ENCODE measurements at places on chromosomes 3 and 15.

DNA sequence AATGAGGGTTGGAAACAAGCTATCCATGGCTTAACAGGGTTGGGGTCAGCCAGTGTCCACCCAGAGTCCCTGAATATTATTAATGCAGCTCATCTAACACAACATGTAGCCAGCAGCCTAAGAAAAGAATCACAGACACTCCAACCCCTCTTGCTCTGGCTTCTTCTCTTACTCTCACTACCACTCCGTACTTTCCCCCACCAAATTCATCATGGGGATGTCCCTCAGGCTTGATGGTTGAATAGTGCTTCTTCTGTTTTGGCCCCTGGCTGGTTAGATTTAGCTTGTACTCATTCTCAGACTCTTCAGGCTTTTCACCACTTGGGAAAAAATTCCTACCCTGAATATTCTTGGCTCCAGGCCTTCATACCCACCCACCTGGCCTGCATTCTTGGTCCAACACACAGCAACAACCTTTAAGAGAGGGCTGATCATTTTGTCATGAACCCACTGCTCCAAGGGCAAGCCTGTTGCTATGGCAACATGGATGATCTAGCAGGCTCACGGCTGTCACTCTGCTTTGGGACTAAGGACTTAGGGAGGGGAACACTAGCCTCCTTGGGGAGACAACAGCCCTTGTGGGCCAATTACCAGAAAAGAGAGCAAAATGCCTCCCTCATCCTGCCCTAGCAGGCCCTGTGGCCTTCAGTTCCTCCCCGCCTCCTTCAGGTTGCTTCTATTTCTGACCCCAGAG is 9.4 kb upstream of the MED12L start:
- DNase-seq = no peak

DNA sequence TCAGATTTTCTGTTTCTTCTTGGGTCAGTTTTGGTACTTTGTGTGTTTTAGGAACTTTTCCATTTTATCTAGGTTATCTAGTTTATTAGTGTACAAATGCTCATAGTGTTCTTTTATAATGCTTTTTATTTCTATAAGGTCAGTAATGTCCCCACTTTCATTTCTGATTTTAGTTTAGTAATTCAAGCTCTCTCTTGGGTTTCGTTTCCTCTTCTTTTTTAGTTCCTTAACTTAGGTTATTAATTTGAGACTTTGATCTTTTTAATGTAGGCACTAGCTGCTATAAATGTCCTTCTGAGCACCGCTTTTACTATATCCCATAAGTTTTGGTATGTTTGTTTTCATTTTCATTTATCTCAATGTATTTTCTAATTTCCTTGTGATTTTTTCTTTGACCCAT is 27.0 kb upstream of the CD200R1L start:
- no peak for DNase-seq

DNA sequence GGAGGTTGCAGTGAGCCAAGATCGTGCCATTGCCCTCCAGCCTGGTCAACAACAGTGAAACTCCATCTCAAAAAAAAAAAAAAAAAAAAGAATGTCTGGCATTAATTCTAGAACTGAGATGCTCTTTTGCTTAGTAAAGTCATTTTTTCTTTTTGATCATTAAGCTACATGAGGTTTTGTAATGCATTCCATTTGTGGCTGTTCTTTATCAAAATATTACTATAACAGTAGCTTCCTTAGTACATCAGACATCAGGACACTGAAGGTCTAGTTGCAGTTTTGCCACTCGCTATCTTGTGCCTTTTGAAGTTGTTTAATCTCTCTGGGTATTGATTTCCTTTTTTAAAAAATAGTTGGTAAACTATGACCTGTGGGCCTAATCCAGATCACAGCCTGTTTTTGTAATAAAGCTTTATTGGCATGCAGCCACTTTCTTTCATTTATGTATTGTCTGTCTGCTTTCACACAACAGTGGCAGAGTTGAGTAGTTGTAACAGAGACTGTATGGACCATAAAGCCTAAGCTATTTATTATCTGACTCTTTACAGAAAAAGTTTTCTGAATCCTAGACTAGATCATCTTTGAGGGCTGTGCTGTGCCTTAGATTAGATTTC is 76.6 kb downstream of the SLC25A26 start:
- DNase-seq = no peak

DNA sequence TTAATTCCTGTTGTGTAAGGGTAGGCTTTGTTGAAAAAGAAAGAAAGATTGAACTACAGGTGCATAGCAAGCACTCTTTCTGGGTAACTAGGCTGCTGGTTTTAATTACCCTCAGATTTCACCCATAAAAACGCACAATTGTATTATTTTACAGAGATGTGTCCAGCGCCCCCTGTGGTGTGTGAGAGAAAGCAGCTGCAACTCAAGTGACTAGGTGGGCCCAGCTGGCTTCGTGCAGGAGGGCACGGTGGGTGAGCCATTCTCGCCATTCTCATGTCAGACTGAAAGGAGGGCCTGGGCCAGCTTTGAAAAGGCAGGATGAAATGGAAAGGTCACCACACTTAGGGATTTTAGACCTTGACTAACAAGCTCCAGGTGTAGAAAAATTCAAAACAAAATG is 122.6 kb downstream of the LRIG1 start:
- no peak for DNase-seq

DNA sequence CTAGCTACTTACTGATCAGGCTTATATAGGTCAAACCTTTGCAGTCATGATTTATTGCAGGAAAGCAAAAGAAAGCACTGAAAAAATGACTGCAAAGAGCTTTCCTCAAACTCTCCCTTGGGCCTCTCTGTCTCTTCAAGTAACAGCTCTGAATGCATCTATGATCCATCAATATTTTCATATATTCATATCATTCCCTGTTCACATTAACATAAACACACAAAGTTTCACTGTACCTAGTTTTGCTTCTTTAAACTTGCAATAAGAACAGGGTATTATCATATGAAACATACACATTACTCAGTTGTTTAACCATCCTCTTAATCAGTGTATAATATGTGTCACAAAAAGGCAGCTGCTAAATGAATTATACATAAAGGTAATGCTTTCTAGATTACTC is 107.9 kb upstream of the ARL6 start:
- DNase-seq = no peak

DNA sequence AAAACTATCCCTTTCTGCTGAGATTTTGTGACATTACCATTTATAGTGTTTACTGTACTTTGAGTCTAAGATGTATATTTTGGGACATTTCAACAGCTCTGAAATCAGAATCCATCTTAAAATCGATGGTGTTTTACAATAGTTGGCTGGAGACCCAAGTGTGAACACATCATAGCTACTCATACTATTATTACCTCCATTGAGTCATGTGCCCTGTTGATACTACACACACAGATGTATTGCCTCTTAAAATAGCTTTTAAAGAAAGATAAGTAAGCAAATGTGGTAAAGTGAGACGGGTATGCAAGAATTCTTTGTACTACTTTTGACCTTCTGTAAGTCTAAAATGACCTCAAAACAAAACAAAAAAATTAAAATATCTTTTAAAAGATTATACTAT is 6.7 kb downstream of the LMOD3 start:
- no peak for DNase-seq

DNA sequence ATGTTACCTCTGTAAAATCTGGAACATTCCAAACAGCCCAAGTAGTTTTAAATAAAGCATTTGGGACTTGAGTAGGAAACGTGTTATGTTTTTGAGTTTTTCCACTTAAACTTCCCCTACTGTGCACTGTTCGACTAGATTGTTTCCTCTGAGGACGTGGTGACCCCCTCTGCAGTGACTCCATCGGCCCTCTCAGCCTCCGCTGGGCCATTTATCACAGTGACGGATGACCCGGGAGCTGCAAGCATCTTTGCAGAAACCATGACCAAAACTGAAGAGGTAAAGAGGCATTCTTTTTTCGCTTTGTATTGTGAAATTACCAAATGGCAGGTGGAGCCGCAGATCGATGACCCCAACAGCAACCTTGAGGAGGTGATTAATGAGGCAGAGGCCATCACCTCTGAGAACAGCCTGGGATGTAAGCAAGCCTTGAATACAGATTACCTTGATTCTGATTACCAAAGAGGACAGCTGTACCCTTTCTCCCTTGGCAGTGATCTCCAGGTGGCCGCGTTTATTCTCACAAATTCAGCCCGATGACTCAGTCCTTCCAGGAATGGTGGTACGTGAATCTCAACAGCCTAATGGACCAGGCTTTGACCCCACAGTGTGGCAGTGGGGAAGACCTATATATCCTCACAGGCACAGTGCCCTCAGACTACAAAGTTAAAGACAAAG is 79.1 kb upstream of the FAN1 start:
- no peak for DNase-seq

DNA sequence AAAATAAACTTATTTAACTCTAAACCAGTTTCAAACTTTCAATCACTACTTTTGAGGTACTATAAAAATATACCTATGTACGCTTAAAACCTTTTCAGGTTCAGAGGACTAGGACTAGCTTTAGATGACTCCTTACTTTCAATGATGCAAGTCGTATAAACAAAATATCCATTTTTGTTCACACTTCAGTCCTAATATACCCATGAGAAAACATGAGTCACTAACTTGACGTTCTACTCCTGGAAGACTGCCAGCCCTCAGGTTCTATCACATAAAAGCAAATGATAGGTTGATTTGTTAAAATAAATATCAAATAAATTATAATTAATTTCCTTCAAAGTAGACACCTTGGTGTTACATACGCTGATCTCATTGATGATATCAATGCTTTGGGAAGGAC is 10.6 kb upstream of the P3H2 start:
- no peak for DNase-seq

GRCh38 chr3:197507081-197507480 is 48.7 kb downstream of the BDH1 start:
- no peak for DNase-seq

GRCh38 chr3:89434621-89435380 is 327.4 kb downstream of the EPHA3 start:
- no peak for DNase-seq

DNA sequence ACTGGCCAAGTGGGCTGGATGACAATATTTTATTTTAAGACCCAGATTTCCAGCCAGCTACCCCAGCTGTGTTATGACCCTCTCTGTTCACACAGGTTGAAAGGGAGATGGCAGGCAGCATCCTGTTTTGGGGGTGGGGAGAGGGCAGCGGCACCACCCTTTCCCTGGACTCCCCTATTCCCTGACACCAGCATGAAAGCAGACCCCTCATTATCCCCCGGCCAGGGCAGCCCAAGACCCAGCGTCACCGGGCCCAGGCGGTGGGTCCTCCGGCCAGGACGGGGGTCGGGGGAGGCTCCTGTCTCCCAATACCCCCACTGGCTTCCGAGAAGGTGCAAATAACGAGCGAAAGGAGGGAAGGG is 127.6 kb upstream of the MEF2A start:
- no peak for DNase-seq

DNA sequence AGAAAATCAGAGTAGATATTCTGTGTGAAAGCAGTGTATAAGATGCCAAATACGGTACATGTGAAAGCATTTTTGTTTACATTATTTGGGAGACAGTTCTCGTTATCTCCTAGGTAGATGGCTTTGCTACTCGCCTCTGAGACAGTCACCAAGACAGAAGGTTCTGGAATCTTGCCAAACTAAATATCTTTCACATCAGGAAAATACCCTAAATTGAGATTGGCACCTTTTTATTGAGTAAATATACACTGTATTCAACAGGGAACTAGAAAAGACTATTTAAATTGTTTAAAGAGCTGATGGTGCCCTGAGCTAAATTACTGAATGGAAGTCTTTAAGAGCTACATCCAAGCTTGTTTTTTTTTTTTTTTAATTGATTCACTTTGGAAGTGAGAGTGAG is 3.4 kb downstream of the FGD5 start:
- no peak for DNase-seq

DNA sequence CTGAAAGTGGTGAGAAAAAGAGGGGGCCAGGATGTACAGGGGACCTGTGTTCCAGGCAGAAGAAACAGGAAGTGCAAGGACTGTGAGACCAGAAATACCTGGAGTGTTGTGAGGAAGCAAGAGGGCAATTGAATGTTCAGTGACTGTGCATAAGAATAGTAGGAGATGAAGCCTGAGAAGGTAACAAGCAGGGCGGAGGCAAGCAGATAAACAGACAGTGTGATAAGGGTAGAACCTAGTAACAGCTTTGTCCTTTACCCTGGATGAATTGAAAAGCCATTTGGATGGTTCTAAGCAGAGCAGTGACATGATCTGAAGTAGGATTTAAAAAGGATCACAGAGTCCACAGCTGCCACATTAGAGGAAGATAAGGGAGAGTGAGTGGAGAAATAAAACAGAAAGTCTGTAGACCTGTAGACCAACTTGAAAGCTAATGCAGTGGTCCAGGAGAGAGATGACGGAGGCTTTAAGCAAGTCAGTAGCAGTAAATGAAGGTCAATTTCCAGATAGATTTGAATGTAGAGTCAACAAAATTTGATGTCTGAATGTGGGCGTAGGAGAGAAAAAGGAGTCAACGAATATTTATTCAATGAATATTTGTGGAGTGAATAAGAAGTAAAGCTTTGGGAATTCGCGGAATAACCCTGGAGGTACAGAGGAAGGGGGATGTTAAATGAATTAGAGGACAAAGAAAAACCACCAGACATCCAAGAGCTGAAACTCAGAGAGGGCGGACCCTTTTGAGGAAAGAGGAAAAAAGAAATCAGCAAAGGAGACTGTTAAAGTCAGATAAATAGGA is 4.2 kb upstream of the PLOD2 start:
- DNase-seq = no peak

- DNase-seq = no peak
Measured at GRCh38 chr15:101004500-101004899, 85.3 kb downstream of the LRRK1 start.

DNA sequence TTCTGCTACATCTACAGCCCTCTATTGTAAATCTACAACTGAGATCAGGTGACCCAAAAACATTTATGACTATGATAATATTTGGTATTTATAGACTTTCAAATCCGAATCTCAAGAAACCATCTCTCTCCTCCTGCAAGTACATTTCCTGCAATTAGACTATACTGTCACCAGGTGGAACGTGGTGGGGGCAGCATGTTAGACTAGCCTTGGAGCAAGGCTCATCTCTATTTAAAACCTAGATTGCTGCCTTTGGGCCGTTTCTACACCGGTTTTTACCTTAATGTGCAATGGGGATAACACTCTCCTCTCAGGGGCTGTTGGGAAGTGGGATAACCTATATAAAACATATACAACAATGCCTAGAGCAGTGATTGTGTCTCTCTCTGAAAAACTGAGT is 3.8 kb upstream of the KATNBL1 start:
- DNase-seq = no peak

GRCh38 chr15:47717036-47717612 is at the start of gene SEMA6D:
TSS of gene SEMA6D (plus strand) at chr15:47717505. CDS start at chr15:47759799, 42,294 bp downstream.
- DNase-seq = peak; percentile 33

DNA sequence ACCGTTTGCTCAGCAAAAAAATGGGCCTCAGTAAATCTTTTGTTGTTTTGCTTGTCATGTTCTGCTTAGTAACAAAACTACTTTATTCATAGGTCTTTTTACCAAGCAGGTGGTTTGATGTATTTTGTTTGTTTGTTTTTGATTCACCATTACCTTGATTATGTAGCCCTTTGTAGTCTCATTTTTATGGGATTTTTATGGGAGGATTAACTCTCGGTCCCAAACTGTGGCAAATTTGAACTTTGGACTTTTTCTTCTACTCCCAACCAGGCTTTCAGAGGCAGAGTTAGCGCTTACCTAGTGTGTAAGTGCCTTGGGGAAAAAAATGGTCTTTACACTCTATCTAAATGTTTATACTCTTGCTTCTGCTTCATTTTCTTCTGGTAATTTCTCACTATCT is 276.7 kb upstream of the POU1F1 start:
- DNase-seq = no peak

- DNase-seq = no peak
Measured at GRCh38 chr15:33623010-33623409, 312.2 kb downstream of the RYR3 start.

GRCh38 chr15:60128000-60128376 is 123.9 kb downstream of the FOXB1 start:
- DNase-seq = no peak

Measured in GOT3 (cell line).